Activated effector memory CD4-positive, alpha-beta T cell treated with Interleukin-2 at 50 U/mL for 16 hours (primary cell): ENCODE measurements at places on chromosomes 2 and 18.

- no peak for DNase-seq
Measured at GRCh38 chr18:45792506-45793263, 32.8 kb upstream of the SIGLEC15 start.

- no peak for DNase-seq
Measured at GRCh38 chr2:72300147-72300684, 152.6 kb upstream of the CYP26B1 start.

DNA sequence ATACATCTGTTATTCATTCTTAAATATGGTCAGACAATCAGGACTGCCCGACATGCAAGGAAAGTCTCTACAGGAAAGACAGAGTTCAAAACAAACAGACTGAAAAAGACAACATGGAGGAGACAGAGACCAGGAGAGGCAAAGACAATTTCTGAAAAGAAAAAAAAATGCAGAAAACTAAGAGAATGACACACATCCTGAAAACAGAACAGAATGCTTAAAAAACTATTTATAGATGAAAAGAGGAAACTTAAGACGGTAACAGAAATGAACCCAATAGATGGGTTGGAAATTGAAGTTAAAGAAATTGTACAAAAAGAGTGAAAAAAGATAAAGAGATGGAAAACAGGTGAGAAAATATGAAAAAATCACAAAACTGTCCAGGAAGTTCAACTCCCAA is 95.7 kb downstream of the BCL2 start:
- DNase-seq: no peak

DNA sequence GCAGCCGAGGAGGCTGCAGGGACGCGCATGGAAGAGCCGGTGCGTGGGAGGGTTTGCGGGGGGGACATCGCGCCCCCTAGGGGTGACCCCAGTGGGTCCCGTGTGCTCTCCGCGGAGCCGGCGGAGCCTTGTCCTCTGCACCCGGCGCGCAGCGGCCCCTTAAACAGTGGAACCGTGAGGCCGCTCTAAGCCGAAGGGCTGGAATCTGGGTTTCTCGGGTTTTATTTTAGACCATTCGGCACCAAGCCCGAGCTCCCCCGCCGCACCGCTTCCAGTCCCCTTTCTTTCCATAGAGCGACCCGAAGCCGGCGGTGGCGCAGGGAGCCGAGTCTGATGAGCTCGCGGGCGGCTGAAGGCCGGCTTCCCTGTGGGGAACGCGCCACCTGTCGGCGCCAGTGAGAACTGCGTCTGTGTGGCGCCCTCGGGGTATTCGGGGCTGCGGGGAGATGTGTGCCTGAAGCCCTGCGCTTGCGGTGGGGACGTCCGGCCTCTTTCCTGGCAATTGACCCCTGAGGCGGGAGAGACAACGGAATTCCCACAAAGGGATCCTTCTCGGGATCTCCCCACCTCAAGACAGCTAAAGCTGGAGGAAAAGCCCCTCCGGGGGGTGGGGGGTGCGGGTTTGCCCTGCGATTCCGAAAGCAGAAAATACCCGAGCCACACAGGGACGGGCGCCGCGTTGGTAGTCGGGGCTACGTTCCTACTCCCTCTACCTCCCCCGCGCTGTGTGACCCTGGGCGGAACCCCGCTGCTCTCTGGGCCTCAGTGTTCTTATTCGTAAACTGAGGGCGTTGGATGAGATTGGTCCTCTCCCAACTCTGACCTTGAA is 8.2 kb upstream of the EN1 start:
- peak; percentile 65 for DNase-seq

DNA sequence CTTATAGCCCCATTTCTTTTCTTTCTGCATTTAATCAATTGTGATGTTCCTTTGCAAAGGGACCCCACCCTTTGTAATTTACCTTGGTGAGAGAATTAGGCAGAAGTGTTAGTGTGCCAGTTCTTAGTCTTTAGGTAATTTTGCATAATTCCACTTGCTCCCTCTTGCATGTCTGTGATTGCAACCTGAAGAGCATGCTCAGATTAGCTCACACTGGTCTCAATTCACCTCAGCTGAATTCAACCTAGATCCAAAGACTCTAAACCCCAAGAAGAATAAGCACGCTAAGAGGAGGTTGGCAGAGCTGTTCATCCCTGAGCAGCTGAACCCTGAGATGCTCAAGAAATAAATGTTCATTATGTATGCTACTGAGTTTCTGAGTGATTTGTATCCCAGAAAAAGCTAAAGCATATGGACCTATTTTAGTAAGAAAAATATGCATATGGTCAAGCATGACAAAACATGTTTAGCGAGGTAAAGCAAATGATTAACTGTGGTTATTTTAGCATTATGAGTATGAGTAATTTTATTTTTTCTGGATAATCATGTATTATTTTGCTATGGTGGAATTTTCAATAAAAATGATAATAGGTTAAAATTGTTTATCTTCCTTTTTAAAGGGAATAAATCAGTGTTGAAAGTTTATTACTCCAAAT is 299.2 kb upstream of the ZSWIM2 start:
- DNase-seq: no peak

GRCh38 chr18:11419338-11419737 is 190.1 kb upstream of the SLC35G4 start:
- no peak for DNase-seq

- no peak for DNase-seq
Measured at GRCh38 chr2:210562502-210563080, 6.2 kb downstream of the CPS1 start.

- no peak for DNase-seq
Measured at GRCh38 chr18:59044855-59045254, 94.8 kb upstream of the SEC11C start.

GRCh38 chr2:204116159-204116792 is 179.7 kb downstream of the ICOS start:
- no peak for DNase-seq

DNA sequence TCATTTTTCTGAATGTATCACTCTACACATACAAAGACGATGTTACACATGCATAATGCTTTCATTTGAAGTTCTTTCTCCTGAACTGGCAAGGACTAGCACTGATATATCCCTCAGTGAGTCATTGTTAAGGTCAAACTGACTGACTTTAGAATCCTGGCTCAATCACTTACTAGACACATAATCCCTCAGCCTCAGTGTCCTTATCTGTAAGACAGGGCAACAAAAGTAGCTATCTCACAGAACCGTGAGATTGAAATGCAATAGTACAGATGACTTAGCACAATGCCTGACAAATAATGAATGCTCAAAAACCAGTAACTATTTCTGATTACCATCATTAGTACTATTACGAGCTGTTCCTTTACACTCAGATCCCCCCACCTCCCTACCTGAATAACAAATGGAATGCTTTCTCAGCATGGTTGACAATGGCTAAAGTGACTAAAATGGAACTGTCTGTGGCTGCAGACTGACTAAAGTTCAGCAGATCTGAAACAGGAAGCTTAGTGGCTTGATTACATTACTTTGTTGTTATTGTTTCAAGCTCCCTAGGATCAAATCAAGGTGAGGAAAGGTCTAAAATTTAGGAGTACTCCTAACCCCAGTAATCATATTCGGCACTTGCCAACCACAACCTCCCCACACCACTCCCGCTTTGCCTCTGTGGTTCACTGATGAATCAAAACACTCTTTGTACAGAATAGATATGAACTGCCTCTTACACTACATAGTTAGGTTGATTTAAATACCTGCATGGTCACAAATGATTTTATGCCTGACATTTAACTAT is 35.8 kb upstream of the CACNB4 start:
- DNase-seq: no peak

GRCh38 chr18:446941-447560 is 53.5 kb downstream of the COLEC12 start:
- no peak for DNase-seq

DNA sequence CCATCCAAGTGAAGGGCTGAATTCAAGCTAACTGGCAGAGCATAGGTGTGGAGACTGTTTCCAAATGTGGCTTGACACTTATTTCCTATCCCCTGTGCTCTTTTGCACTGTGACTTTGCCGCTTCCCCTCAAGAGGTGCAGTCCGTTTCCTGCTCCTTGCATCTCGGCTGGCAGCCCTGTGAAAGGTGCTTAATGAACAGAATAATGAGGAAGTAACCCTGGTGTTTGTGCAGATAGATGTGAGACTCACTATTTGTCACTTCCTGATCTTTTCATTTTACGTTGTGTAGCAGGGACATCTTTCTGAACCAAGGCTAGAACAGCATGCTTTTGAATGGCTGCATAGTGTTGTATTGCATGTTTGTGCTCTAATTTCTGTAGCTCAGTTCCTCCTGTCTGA is 60.8 kb downstream of the CEP192 start:
- no peak for DNase-seq

GRCh38 chr18:59500765-59501164 is 141.7 kb upstream of the LMAN1 start:
- DNase-seq: no peak

GRCh38 chr2:234333168-234334130 is 163.4 kb downstream of the ARL4C start:
- no peak for DNase-seq

DNA sequence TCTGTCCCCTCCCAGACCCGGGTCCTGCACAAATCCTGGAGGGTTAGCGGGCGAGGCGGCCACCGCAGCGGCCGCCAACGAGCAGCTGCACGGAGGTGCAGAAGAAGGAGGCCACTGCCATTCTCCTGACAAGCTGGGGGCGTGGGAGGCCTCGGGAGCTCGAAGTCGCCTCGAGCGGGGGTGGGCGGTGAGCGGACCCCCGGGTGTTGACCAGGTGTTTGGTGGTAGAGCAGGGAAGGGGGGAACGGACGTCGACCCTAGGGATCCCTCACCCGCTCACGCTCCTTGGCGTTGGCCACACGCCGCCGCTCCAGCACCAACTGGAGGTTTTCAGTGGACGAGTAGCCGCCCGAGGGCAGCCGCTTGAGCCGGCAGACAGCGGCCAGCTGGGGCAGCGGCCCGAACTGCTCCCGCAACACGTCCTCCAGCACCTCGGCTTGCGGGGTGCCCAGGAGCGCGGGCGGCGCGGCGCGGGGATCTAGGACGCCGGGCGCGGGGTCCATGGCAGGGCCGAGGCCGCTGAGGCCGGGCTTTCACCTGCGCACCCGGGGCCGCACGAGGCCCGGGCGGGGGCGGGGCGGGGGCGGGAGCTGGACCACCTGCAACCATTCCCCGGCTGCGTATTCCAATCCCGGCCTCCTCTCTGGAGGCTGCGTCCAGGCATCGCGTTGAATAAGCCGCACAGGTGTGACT is at the start of gene FIGLA:
TSS of gene FIGLA (minus strand) at position 508 of the 693 bp plus-strand sequence. CDS start at position 503, 5 bp downstream.
- DNase-seq: no peak

GRCh38 chr2:54015798-54016699 is 45.3 kb upstream of the PSME4 start:
- no peak for DNase-seq

GRCh38 chr2:11516984-11517648 is 16.7 kb upstream of the GREB1 start:
- no peak for DNase-seq
